Suppressor macrophage treated with lipopolysaccharide for 4 hours (primary cell): ENCODE measurements at places on chromosomes 6 and 20.

- peak; percentile 74 for DNase-seq
Measured at GRCh38 chr6:54191461-54191860, 80.2 kb downstream of the MLIP start.

DNA sequence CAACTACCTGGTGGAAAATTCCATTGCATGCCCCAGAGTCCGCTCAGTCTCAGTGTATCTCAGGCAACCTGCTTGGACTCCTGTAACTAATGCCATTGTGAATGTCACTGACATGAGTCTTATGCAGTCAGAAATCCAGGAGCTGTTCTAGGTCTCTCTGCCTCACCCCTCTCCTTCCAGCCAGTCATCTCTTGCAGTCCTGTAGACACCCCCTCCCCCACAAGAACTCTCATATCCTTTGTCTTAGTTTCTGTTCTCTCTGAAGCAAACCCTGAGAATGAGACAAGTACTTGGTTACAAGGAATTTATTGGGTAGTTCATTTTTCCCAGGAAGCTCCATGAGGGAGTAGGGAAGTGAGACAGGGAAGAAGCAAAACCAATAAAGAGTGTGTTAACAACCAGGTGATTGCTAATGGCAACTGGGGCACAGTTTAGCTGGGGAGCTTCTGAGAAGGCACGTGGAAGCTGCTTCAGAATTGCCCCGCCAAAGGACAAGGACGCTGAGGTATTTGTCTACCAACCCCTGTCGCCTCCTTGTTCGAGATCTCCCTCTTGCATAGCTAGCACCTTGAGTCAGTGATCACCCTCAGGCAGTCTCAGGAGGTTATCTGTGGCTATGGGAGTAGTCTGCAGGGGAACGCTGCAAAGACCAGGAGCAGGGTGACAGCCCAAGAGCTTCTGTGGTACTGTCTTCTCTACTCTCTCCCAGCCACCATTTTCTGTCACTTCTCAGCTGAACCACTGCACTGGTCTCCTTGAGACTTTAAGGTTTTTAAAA, 911.4 kb upstream of the FLRT3 start:
- no peak for DNase-seq

DNA sequence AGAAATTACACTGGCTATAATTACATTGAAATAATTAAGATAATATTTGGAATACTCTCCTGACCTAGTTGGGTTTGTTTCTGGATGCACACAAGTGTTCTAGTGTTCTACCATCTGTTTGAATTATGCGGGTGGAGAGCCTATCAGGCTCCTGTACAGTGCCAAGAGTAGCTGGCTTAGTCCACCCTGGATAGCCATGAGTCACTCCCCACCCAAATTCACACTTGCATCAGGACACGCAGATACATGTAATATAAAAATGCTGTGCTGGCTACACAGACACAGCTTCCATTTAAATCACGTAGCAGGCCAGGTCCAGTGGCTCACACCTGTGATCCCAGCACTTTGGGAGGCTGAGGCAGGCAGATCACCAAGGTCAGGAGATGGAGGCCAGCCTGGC, 686.2 kb upstream of the SLC35B3 start:
- no peak for DNase-seq

DNA sequence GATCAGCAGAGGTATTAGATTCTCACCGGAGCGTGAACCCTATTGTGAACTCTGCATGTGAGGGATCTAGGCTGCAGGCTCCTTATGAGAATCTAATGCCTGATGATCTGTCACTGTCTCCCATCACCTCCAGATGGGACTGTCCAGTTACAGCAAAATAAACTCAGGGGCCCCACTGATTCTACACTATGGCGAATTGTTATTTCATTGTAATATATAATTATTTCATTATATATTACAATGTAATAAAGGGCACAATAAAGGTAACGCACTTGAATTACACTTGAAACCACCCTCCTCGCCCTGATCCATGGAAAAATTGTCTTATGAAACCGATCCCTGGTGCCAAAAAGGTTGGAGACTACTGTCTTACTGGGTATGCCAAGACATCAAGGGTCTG, 18.6 kb downstream of the PRKN start:
- DNase-seq = no peak

DNA sequence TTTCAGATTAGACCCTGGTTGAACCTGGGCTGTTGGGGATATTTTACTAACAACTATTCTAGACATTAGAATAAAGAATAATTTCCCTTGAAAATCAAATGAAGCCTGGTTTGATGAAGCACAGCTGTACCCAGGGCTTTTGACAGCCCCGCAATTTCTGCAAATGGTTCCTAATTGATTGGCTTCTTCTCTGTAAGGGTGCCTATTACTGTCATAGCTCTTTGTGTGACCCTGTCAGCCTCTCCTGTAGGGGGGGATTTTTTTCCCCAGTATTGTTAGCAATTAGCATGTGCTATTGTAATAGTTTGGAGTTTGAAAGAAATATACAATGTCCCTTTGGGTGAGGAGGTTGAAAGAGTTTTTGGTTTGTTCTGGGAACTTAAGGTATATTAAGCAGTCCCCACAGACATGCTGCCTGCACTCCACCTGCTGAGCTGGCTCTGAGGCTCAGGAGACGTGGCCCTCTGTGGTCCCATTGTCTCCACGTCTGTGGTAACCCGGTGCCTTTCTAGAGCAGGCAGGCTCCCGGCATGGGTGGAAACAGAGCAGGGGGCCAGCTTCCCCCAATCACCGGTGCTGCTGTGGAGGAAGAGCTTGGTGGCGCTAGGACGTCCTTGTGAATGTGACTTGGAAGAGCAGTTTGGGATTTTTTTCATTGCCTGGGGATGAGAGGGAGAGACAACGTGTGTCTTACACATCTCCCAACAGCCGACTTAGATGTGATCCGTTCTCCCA, 47.3 kb upstream of the CLDN20 start:
- no peak for DNase-seq

DNA sequence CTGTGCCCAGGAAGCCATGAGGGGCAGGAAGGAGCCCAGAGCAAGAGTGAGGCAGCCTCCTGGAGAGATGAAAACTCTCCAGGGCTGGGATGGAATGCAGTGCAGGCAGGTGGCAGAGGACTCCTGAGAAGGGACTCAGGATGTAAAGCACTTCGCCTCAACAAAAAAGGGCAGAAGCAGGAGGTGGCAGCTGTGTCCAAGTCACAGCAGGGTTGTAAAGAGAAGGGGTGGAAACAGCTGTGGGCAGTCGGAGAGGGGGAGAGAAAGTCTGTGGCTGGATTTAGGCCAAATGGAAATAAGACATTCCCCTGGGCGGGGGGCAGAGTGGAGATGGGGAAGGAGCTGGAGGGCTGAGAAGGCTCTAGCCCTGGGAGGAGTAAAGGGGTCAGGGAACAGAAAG, 34.9 kb downstream of the CYP21A2 start:
- no peak for DNase-seq

GRCh38 chr6:106152952-106153351, 66.8 kb downstream of the PRDM1 start:
- peak; percentile 41 for DNase-seq

- DNase-seq = no peak
Measured at GRCh38 chr6:38955861-38956260, 92.7 kb upstream of the GLP1R start.

DNA sequence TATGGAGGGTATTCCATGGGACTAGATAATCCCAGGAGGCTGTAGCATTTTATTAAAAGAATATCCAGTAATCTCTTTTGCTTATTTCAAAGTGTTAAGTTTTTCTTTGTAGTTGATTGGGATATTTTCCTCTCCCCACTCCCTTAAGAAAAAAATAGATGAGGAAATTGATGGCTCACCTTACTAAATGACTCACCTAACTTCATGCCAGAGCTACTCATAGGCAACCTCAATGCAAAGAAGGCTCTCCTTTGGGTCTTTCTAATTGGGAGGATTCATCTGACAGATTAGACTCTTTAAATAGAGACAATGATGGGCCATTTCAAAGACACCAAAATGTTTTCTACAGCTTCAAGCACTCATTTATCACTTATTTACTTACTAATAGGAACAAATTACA, 528.5 kb upstream of the BTBD3 start:
- no peak for DNase-seq

GRCh38 chr6:90401933-90402830, 105.5 kb upstream of the BACH2 start:
- no peak for DNase-seq

DNA sequence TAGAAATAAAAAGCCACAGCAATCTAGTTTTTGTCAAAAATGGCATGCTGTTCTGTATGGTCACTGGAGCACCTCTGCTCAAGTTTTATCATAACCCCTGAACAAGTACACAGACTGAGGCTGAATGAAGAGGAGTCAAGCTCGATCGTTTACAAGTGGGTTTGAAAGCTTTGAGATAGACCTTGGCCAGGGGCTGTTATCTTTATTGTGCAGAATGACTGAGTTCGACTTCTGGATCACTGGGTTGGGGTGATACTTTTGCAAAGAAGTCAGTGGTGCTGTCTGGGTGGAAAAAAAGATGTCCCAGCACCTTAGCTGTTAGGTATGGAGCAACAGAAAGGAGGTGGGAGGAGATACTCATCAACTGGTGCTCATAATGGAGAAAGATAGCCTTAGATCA, 446.0 kb downstream of the HACE1 start:
- DNase-seq = no peak

DNA sequence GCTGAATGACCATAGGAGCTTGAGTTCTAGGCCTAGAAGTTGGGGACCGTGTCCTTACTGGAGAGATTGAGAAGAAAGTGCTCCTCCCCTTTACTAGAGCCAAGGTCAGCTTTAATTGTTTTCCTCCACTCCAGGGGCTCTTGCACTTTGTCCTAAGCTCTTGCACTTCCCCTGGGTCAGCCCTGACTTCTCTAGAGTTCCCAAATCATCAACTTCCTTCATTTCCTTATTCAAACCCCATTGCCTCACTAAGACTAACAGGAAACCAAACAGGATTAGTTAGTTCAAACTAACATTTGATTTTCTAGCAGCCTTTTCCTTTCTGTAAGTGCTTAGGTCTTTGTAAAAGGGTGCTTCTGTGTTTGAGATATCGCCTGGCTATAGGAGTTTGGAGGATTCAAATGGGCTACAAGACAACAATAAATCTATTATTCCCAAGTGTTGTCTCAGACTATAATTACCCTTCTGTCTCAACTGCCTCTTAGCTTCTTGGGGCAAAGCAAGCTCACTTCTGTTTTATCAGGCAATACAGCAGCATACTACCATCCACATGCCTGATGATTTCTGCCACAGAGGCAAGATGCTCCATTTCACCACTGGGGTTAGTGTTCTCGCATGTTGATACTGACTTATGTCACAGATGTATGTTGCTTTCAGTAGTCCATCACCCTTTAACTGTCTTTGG, 12.8 kb upstream of the DTNBP1 start:
- peak; percentile 59 for DNase-seq

GRCh38 chr6:20850686-20851416, 316.6 kb downstream of the CDKAL1 start:
- no peak for DNase-seq

- no peak for DNase-seq
Measured at GRCh38 chr20:4026093-4026601, 10.8 kb upstream of the RNF24 start.

DNA sequence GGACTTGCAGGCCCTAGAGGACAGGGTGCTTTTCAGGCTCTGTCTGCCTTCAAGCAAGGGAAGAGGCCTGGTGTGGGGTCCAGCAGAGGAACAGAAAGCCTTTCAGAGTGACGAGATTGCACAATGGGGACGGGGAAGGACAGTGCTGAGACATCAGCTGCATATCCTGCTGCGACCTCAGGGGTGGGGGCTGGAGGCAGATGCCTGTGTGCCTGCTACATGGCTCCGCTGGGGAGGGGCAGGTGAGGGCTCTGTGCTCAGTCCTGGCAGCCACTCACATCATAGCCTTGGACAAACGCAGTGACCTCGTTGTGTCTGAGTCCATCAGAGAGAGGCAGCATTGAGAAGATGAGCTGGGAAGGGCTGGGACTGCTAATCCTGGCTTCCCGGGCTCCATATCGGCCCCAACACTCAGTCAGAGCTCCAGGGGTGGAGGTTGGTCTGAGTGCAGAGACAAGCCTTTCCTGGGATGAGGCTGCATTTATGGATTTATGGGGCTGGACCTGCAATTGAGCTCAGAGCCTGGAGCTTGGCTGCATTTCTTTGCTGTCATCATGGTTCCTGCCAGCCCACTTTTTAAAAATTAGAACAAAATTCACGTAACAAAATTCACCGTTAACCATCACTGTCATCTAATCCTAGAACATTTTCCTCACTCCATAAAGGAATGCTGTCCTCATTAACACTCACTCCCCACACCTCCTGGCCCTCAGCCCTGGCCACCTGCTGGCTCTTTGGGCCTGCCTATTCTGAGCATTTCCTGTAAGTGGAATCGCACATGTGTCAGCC, 196.9 kb upstream of the SLC24A3 start:
- DNase-seq = peak; percentile 55

- no peak for DNase-seq
Measured at GRCh38 chr6:84074988-84075781, 41.6 kb downstream of the MRAP2 start.

GRCh38 chr6:31652925-31653724, 664 bp upstream of the BAG6 start:
- peak; percentile 91 for DNase-seq

GRCh38 chr6:119476024-119476423, 126.5 kb upstream of the MAN1A1 start:
- DNase-seq = no peak

GRCh38 chr20:6756693-6757595, 10.5 kb upstream of the BMP2 start:
- DNase-seq = no peak

DNA sequence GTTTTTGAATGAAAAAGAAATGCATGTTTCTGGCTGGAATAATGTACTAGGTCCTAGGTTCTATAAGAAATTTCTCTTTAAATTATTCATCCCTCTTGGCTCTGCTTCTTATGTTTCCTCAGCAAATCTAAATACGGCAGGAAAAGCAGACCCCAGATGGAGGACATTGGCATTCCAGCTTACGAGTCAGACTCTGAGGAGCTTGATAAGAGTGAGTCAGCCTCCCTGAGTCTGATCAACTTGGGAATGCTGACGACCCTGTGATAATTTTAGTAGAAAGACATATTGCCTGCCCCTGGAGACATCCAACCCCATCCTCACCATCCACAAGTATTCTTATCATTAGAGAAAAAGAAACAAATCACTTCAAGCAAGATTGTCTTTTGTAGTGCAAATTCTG, 509.7 kb upstream of the MARCKS start:
- no peak for DNase-seq

- DNase-seq = peak; percentile 14
Measured at GRCh38 chr6:89999945-90000825, 105.9 kb downstream of the GJA10 start.

GRCh38 chr6:156688620-156688971, 88.6 kb upstream of the ARID1B start:
- DNase-seq = peak; percentile 25

GRCh38 chr6:30600451-30600961, 16.5 kb downstream of the PPP1R10 start:
- no peak for DNase-seq
